NCI-H446 (cell line): ENCODE measurements at places on chromosomes 3 and 15.
A peak's percentile ranks its signal among the peaks of the same experiment; 100 is the strongest.

DNA sequence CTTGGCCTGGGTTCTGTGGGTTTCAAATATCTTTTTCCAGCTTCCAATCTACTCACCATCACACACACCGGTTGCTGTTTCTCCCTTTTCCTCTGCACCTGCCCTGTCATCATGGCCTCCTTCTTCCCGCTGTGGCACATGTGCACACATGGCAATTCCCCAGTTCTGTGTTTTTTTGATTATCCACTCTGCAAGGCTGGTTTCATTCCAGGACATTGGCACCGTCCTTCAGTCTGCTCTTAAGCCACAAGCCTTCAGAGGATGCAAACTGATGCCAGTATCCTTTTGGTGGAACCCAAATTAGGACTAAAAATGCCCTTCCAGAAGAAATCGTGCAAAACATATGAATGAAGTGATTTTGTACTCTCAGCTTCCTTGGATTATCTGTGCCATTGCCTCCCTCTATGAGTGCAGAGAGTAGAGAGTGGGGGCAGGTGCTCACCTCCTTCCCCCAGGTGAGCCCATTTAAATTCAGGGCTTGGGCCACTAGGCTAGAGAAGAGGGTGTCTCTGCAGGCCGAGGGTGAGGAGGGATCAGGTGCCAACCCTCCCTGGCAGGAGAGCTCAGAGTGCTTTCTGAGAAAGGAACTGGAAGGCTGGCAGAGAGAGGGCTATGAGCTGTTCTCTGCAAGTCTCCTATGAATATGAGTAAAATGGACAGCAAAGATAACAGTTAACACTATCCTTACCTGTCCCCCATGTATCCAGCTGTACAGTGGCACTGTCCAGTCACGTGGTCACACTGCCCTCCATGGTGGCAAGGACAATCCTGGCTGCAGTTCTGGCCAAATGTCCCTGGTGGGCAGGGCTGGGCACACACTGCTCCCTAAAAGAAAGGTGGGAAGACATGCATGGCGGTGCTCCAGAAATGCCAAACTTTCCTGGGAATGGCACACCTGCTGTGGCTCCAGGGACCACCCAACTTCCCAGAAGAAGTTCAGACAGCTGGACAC lies 100.8 kb downstream of the RAB11A start:
- no peak for DNase-seq

DNA sequence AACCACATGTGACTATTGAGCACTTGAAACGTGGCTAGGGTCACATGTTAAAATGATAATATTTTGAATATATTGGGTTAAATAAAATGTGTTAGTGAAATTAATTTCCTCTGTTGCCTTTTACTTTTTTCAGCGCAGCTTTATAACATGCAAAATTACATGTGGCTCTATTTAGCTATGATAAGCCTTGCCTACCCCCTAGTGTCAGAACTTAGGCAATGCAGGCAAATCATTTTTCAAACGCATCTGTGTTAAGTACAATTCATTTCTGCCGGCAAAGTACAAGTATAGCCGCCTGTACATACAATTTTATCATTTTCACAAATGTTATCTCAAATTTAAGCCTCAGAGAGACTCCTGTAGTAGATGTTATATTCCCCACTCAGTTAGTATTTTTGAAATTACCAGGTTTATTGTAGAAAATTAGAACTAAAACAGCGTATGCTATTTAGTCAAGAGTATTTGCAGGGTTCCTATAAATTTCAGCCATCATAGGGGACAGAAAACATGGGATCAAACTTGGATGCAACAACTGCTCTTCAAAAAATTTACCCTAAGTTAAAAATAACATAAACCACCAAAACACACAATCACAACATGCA lies 56.1 kb downstream of the TAFA4 start:
- peak; percentile 35 for DNase-seq

- no peak for DNase-seq
Observed at GRCh38 chr3:149003653-149004305, 12.4 kb downstream of the GYG1 start.

GRCh38 chr15:73873889-73874511 lies 636 bp downstream of the TBC1D21 start:
- DNase-seq: no peak

DNA sequence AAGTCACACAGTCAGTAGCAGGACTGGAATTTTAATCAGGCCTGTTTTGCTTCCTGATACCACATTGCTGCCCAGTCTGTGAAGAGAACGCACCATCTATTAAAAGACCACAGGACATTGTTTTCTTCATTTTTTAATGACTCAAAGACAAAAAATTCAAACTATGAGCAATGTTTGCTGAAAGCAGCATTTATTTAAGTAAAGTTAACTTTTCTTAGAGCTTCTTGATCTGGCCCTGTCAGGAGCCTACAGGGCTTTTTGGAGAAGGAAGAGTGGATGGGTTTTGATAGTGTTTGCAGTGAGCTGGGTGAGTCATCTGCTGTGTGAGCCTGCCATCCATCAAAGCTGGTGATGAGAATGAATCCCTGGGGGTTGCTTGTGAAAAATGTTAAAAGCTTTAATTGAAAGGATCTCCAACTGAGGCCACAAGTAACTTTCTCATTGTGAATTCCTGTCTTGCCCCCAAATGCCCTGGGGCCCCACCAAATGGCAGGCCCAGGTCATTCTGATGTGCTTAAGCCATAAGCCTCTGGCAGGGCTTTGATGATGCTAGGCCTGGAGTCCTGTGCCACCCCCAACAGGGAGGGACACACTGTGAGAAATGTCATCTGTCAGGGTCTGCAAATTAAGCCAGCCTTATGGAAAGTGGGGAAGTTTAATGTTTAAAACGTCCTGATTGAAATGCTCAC lies 136.2 kb upstream of the PFN2 start:
- DNase-seq: peak; percentile 84

DNA sequence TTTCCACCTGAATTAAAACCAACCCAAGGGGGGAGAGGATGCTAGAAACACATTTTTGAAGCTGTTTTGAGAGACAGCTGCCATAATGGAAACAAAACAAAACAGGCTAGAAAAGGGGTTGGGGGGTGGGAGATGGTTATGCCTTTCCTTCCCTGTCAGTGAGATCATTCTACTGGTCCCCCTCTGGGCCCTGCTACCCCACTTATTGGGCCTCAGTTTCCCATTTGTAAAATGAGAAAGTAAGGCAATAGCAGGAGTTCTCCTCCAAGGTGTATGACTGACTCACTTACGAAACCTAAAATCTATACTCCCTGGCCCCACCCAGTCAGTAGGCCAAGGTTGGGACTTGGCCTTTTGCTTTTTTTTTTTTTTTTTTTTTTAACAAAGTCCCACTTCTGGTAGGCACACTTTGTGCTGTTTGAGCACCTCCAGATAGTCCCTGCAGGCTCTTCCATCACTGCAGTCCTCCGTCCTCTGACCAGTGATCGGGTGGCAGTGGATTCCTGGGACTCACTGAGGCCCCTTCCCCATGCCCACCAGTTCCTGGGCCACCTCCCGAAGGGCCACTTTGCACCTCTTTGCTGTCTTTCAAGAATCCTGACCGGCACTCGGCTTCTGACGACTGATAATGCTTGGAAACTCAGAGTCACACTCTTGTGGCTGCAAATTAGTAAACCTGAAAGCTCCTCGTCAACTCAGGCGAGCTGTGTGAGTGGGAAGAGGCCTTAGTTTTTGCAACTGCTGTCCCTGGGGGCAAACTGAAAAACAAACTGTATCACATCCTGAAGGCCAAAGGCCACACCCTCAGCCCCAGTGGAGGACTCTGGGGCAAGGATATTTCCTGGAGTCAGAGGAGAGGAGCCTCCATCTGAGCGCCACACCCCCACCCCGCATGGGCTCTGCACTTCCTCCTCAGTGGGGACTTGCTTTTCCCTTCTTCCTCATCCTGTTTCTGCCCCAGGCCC lies 6.7 kb upstream of the PSTPIP1 start:
- DNase-seq: no peak

DNA sequence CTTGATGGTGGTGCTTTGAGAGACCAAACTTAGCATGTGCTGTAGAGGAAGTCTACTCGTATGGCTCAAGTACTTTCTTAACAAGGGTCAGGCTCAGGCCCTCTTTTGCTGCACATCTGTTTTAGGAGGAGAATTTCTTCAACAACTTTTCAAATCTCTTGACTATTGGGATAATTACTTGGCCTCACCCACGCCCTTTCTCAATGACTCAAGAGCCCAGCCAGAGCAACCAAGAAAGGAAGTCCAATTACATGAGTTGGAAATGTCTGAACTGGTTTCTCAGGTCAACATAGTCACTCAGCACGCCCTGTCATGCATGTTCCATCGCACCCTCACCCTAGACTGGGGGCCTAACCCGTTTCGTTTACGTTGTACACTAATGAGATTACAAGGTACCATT lies 44.8 kb upstream of the UMPS start:
- DNase-seq: no peak
